ENCODE measurements at places on chromosomes 4 and X.

- DNase-seq: no peak
Observed at GRCh38 chr4:99572527-99573240, 1.9 kb upstream of the MTTP start.

- DNase-seq: no peak
Observed at GRCh38 chrX:21373001-21373400, 1.2 kb upstream of the CNKSR2 start.

GRCh38 chr4:10577508-10578426, 106.8 kb downstream of the CLNK start:
- DNase-seq: no peak

GRCh38 chrX:39613997-39614679, 483.6 kb downstream of the BCOR start:
- peak; percentile 71 for DNase-seq

GRCh38 chrX:13685126-13685763, 3.7 kb upstream of the RAB9A start:
- DNase-seq: no peak

- DNase-seq: no peak
Observed at GRCh38 chr4:82984459-82984858, 26.2 kb downstream of the LIN54 start.

DNA sequence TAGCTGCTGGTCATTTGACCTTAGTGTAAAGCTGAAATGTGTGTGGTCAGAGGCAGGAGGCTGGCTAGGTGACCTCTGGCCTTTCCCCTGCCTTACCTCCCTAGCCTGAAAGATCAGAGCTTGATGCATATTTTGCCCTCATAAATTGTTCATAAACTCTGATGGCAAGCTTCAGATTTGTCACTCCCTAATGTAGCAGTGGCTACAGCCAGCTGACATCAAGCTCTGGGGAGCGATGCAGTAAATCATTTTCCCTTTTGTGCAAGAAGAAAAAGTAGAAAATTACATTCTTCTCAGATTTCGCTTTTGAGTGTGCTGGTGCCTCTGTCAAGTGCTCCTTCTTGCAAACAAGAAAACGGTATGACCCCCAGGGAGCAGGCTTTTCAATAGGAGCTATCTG, 87.7 kb upstream of the MAGEA4 start:
- no peak for DNase-seq

DNA sequence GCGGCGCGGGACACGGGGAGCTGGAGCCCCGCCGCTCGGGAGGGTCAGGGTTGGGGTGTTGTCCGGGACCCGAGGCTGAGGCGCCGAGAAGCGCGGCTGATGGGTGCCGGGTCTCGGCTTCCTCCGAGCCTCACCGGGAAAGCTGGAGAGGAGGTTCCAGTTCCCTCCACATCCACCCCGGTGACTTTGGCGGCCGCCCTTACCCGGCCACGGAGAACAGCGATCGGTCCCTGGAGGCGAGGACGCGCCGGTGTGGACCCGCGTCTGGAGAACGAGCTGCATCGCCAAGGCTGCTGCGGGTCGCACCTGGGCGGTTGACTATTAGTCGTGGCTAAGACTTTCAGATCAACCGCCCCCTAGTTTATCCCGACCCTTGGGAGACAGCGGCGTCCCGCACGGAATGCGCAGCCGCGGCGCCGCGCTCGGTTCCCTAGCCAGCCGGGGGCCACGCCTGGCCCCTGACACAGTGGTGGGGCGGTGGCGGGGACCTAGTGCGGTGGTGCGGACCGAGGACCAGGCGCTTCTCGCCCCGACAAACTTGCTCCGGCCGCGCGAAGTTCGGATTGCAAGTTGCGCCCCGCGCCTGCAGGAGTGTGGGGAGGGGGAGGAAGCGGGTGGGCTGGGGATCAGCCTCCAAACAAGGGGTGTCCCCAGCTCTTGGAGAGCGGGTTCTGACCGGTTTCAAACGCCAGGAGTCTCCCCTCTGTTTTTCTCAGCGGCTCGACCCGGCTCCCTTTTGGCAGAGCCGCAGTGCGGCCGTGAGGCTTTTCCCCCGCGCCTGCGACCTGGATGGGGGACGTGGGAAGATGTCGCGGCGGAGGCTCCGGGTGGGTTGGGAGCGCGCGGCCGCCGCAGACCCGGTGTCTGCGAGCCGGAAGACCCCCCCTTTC, 568 bp downstream of the FHDC1 start:
- DNase-seq: peak; percentile 33

DNA sequence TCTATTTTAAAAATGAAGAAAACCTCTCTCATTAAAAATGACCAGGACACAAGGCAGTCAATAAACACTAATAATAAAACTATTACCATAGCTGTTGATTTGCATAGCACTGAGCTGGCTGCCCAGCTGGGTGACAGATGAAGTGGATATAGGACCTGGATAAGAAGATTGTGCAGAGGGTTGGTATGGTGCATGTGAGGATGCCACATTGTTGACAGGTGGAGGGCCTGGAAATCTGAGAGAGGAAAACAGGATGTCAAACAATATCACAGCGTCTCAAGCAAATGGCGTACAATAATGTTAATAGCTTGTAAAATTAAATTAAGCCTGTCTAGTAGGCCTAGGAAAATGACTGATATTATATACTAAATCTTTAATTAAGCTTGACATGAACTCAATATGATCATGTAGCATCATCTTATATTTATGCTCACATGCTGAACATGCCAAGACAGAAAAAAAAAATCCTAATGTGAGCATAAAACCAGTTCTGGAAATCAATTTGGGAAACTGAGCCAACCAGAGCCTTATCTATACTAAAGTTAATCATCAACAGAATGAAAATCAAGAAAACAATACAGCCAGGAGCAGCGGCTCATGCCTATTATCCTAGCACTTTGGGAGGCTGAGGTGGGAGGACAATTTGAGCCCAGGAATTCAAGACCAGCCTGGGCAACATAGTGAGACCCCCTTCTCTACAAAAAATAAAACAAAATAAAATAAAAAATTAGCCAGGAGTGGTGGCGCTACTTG, 18.6 kb downstream of the SEC24D start:
- DNase-seq: no peak

GRCh38 chr4:61520681-61521160, 320.6 kb downstream of the ADGRL3 start:
- DNase-seq: no peak

- no peak for DNase-seq
Observed at GRCh38 chrX:151974336-151975227, at the start of gene GABRE. Gene GABRE, minus strand, starts transcription at chrX:151974676. Its CDS starts 51 bp downstream, at chrX:151974625.

DNA sequence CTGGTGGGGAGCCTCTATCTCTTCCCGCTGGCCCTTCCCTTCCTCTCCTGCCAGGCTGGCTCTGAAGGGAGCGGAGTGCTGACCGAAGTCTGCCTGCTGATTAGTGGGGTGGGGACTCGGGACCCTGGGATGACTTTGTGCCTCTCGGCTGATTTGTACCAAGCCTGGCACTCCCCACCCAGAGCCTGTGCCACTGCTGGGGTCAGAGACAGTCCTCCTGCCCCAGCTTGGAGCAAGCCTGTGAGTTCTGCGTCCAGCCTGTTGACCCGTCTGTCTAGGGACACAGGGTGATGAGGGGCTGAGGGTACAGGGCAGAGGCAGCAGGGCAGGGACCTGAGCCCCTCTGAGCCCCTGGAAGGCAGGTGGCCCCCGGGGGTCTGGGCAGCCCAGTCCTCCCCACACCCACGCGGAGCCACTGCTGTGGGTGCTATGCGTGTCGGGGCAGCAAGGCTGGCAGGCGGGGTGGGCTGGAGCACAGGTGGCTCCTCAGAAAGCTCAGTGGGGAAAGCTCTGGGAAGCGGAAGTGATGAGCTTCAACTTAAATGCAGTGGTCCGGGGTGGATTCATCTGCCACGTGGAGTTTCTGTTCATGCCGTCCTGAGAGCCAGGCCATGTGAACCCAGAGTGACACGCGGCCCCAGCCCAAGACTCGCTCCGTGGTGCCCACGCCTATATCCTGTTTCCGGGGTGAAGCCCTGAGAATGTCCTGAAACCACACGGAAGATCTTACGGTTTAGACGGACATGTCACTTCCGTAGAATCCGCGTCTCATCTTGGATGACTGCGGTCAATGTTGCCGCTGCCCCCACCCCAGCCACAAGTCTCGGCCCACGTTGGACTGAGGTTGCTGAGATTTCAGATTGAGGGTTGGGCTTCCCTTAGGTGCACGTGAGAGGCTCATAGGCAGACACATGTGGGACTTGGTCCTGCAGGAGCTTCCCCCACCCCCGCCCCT, 21.1 kb upstream of the UVSSA start:
- DNase-seq: no peak

GRCh38 chr4:56752985-56753384, 68.5 kb downstream of the SPINK2 start:
- no peak for DNase-seq
